Caco-2 (cell line): ENCODE measurements at places on chromosomes 4 and X.
A peak's percentile ranks its signal among the peaks of the same experiment; 100 is the strongest.

- no peaks in the 10 kb centered on the region for H3K36me3 ChIP-seq
- H3K27me3 ChIP-seq = no peaks in the 10 kb centered on the region
- no peaks in the 10 kb centered on the region for H3K4me1 ChIP-seq
- DNase-seq = no peak
- no peak overlapping the region for H3K27ac ChIP-seq
Observed at GRCh38 chrX:91080822-91081221, 353.8 kb upstream of the PABPC5 start.

DNA sequence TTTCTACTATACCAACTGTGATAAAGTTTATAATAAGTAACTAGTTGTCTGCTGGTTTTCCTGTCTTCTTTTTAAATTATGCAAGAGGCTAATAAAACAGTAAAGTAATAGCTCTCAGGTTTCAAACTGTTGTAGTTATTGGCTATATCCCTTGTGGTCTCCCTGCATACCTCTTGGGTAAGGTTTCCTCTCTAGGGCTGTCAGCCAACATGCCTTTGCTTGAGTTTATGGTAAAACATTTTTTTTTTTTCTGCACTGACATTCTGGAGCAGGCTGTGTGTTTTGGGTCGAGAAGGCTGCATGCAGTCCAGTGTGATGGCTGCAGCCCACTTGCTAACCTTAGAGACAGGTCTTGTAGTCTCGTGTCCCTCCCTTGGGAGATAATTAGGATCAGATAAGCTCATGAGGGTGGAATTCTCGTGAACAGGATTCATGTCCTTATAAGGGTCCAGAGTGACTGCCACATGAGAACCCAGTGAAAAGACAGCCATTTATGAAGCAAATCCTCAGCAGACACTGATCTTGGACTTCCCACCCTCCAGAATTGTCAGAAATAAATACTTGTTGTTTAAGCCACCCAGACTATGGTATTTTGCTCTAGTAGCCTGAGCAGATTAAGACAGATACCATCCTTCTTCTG lies 831.2 kb downstream of the CCSER1 start:
- H3K4me3 ChIP-seq = no peak overlapping the region
- no peaks in the 10 kb centered on the region for H3K27me3 ChIP-seq
- H3K36me3 ChIP-seq = no peaks in the 10 kb centered on the region
- no peak overlapping the region for H3K27ac ChIP-seq
- no peak for DNase-seq

DNA sequence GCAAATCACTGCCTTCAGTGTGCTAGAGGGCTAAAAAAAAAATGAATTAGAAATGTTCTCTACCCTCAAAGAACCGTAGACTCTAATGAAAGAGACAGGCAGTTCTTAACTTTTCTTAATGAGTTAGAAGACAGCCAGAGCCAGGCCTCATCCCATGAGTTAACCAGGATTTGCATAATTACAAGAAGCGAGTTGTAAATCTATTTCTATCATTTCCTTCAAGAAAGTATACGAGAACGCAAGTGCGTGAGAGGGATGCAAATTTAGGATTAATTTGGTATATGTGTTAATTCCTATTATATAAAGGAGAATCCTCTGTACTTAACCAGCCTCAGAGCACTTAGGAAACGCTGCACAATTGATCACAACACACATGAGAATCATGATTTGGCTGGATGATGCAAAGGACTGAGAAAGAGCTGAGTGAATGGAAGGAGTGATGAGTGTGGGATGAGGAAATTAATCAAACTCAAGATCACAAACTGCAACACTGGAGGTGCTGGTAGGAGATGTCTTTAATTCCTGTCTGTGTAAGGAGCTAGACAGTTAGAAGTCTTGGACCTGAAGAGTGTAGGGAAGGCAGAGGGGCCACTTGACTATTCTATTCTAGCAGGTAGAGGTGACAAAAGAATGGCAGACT lies 157.2 kb downstream of the ATP10D start:
- no peak for DNase-seq
- H3K4me1 ChIP-seq = no peaks in the 10 kb centered on the region
- no peak overlapping the region for H3K4me3 ChIP-seq
- H3K27ac ChIP-seq = no peak overlapping the region
- no peaks in the 10 kb centered on the region for H3K36me3 ChIP-seq

DNA sequence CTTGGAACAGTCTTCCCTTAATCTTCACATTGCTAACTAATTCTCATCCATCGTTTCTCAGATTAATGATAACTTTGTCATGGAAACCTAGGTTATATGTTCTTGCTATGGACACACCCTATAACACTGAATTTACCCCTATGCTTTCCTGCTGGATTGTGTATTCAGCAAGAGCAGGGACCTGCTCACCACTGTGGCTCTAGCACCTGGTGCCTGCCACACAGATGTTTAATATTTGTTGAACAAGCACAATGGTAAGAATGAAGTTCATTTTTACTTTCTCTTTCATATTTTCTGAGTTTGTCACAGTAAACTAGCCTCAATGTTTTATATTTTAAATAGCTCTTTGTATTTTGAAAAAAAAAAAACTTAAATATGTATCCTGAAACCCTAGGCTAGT lies 734.0 kb upstream of the DIAPH2 start:
- no peaks in the 10 kb centered on the region for H3K4me1 ChIP-seq
- H3K36me3 ChIP-seq = no peaks in the 10 kb centered on the region
- no peak overlapping the region for H3K27ac ChIP-seq
- no peaks in the 10 kb centered on the region for H3K27me3 ChIP-seq
- no peak overlapping the region for H3K4me3 ChIP-seq
- DNase-seq = no peak

DNA sequence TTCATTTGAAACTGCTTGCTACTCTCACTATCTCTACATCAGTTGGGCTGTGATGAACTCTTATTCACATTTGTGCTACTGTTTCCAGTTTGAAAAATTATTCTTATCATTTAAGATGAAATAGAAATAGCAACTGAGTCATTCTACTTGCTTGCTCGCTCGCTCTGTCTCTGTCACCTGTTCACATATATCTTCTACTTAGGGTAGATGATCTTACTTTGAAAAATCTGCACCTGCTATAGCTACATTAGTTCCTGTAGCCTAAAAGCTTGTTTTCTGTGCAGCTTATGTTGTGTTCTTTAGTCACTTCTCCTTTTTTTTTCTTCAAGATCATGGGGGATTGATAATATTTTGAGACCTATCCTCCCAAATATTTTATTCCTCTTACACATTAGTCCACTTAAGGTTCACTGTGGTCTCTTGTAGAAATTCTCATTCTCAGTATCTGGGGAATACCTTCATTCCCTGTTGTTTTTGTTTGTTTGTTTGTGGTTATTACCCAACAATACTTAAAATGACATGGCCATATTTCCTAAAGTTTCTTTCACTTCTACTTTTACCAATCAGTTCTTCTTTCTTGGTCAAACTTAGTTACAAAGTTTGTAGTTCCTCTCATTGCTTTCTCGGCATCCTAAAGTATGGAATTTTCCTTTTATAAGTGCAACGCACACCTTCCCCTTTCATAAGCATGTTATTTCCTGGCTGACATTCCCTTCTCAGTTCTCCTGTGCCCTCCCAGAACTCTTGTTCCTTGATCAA lies 36.5 kb downstream of the CLCN5 start:
- DNase-seq = no peak
- H3K36me3 ChIP-seq = no peaks in the 10 kb centered on the region
- H3K4me1 ChIP-seq = no peaks in the 10 kb centered on the region
- H3K27ac ChIP-seq = no peak overlapping the region

DNA sequence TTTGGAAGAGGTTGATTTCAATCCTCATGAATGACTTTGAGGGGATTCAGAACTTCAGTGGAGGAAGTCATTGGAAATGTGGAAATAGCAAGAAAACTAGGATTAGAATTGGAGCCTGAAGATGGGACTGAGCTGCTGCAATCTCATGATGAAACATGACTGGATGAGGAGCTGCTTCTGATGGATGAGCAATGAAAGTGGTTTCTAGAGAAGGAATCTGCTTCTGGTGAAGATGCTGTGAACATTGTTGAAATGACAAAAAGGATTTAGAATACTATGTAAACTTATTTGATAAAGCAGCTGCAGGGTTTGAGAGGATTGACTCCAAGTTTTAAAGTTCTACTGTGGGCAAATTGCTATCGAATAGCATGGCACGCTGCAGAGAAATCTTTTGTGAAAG lies 27.1 kb downstream of the EVC start:
- no peaks in the 10 kb centered on the region for H3K36me3 ChIP-seq
- H3K27me3 ChIP-seq = no peaks in the 10 kb centered on the region
- no peak overlapping the region for H3K4me3 ChIP-seq
- H3K4me1 ChIP-seq = no peaks in the 10 kb centered on the region
- DNase-seq = no peak

GRCh38 chrX:154426916-154427770 lies 1.3 kb upstream of the ATP6AP1 start:
- H3K27me3 ChIP-seq = no peaks in the 10 kb centered on the region
- H3K4me1 ChIP-seq = peaks cover 10% of the 10 kb centered on the region; the same call in 1 of the 2 replicates
- no peak overlapping the region for H3K4me3 ChIP-seq
- no peak for DNase-seq
- H3K36me3 ChIP-seq = no peaks in the 10 kb centered on the region
- H3K27ac ChIP-seq = no peak overlapping the region

DNA sequence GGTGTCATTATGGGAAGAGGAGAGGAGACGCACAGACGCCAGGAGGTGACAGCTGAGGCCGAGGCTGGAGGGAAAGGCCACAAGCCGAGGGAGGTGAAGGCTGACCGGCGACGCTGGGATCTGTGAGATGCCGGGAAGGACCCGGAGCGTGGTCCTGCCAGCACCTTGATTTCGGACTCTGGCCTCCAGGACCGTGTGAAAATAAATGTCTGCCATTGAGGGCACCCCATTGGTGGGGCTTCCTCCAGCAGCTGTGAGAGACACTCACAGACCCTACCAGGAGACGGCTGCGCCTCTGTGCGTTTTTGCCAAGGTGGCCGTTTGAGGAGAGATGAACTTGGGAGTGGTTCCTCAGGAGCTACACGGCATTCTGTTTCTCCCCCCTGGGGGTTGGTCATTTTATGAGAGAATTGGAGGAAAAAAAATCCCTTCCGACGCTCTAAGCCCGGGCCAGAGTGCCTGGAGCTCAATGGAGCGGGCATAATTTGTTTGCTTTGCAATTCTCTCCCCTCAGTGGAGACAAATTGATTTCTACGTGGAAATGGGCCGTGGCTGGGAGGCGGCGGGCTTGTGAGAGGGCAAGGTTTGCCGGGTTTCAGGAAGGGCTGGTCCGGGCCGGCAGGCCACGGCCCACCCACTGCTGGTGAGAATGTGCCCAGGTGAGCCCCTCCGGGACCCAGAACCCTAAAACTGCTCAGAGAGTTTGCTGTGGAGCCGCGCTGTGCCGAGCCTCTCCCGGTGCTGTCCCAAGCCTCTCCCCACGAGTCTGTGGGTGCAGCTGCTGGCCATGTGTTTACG lies 53.9 kb downstream of the CPZ start:
- DNase-seq = peak; percentile 17
- H3K4me3 ChIP-seq = no peak overlapping the region
- no peaks in the 10 kb centered on the region for H3K27me3 ChIP-seq
- no peak overlapping the region for H3K27ac ChIP-seq
- H3K4me1 ChIP-seq = no peaks in the 10 kb centered on the region
- H3K36me3 ChIP-seq = no peaks in the 10 kb centered on the region

- peak; percentile 37 for DNase-seq
- H3K4me1 ChIP-seq = no peaks in the 10 kb centered on the region
- H3K36me3 ChIP-seq = no peaks in the 10 kb centered on the region
Observed at GRCh38 chr4:154049457-154050181, 260.7 kb upstream of the SFRP2 start.

- DNase-seq = no peak
- no peak overlapping the region for H3K27ac ChIP-seq
- no peak overlapping the region for H3K4me3 ChIP-seq
- no peaks in the 10 kb centered on the region for H3K4me1 ChIP-seq
Observed at GRCh38 chr4:148764720-148765119, 322.5 kb upstream of the NR3C2 start.

DNA sequence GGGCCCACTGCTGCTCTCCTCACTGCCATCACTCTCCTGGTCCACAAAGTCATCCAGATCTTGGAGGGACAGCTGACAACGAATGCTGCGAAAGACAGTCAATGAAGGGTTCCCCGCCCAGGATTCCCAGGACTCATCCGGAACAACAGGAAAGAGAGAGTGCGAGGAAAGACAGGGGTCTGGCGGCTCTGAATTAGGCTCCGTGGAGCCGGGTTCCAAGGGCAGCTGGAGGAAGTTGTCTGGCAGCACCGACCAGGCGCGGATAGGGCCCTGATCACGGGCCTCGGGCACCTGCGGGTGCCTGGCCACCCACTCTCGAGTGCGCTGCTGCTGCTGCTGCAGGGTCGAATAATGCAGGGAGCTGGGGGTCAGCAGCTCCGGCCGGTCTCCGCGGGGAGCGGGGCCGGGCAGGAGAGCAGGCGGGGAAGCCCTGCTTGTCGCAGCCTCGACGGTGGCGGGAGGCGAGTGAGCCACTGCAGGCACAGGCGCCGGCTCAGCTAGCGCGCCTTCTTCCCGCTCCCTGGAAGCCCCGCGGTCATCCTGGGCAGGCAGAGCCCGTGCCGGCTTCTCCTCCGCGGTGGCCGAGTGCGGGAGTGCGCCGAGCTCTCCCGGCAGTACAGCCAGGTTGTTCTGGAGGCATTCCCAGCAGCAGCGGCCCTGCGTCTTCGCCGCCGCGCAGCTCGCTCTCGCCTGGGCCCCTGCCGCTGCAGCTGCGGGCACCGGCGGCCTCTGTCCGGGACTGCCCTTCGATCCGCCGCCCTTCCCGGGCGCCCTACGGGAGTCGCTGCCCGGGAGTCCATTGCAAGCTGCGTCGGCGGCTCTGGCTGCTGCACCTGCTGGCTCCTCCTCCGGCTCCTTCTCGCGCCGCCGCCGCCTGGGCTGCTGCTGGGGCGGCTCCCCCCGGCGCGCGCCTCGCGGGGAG lies 1.1 kb downstream of the SOWAHB start:
- H3K27me3 ChIP-seq = no peaks in the 10 kb centered on the region
- H3K4me3 ChIP-seq = peak overlapping the region; percentile 92

DNA sequence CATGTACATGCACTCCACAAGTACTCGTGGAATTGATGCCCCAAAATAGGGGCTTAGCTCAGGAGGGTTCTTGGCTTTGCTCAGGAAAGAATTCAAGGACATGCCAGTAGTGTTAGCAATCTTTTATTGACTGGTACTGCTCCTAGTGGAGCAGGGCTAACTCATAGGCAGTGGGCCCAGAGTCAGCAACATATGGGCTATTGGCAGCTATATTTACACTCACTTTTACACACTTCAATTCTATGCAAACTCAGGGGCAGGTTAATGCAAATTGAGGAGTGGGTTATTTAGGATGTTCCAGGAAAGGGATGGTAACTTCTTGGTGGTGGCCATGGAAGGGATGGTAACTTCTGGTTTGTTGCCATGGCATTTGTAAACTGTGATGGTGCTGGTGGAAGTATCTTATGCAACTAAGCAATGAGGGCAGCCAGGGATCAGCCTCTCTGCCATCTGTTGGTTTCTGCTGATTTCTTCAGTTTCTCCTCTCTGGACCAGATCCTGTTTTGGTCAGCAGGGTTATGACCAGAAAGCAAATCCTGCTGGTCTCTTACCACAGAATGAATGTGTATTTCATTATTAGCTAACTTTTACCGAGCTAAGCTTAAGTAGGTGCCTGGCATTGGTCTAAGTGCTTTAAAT lies 69.2 kb upstream of the FAT1 start:
- no peaks in the 10 kb centered on the region for H3K36me3 ChIP-seq
- H3K27me3 ChIP-seq = no peaks in the 10 kb centered on the region
- no peak overlapping the region for H3K4me3 ChIP-seq
